Suprapubic skin (tissue), 4 donors: ENCODE measurements at places on chromosomes 16 and 17. TPM values are rescaled to one million over a fixed set of nuclear protein-coding genes. Genes with fewer than 3 reads are reported as not detected.

The HASPIN gene
- total RNA-seq, result 2.0 TPM

The CTRL gene
- 2.7 TPM for total RNA-seq

The BCO1 gene
- 0.26 TPM for total RNA-seq

The SLFN12L gene
- total RNA-seq, result 1.2 TPM

The PMM2 gene
- 20.0 TPM for total RNA-seq

The MT1G gene
- total RNA-seq, result 35.9 TPM

GRCh38 chr16:78842950-78843349 is 743.5 kb downstream of the WWOX start:
- no peak for DNase-seq
- no peaks in the 10 kb centered on the region for H3K4me1 ChIP-seq
- H3K4me3 ChIP-seq, result no peak overlapping the region
- no peaks in the 10 kb centered on the region for H3K27me3 ChIP-seq
- no peaks in the 10 kb centered on the region for H3K36me3 ChIP-seq
- no peak overlapping the region for H3K27ac ChIP-seq

- no peak for DNase-seq
- no peak overlapping the region for H3K4me3 ChIP-seq
- H3K27ac ChIP-seq, result no peak overlapping the region
- no peaks in the 10 kb centered on the region for H3K27me3 ChIP-seq
These were observed 1096.1 kb upstream of the EEF2KMT start for GRCh38 chr16:6193718-6194117.

DNA sequence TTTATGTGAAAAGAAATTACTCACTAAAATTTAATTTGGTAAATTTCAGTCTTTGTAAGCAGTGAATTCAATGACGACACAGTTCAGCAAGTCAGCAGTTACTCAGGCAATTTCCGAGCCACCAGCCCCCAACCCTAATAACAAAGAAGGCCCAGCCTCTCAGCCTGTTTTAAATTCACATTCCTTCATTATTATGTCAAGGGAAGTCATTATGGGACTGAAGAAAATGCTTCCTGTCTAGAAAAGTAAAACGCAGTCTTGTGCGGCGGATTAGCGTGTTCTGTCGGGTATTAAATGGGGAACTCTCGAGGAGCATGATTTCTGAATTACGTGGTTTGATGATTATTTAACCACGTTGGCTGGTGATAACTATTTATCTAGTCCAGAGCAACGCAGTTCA is 177.6 kb downstream of the AIPL1 start:
- H3K27ac ChIP-seq, result no peak overlapping the region
- H3K4me1 ChIP-seq, result no peaks in the 10 kb centered on the region
- no peak overlapping the region for H3K4me3 ChIP-seq
- H3K36me3 ChIP-seq, result no peaks in the 10 kb centered on the region

- H3K4me1 ChIP-seq, result peaks cover 18% of the 10 kb centered on the region
- H3K27me3 ChIP-seq, result no peaks in the 10 kb centered on the region
- no peak for DNase-seq
- H3K4me3 ChIP-seq, result no peak overlapping the region
- no peaks in the 10 kb centered on the region for H3K36me3 ChIP-seq
- no peak overlapping the region for H3K27ac ChIP-seq
These were observed 15.3 kb downstream of the WFIKKN2 start for GRCh38 chr17:50850640-50851039.

GRCh38 chr16:58127033-58127556 is 2.1 kb downstream of the CFAP20 start:
- H3K27ac ChIP-seq, result peak overlapping the region; percentile 71
- DNase-seq, result peak; percentile 53
- no peaks in the 10 kb centered on the region for H3K36me3 ChIP-seq
- peak overlapping the region; percentile 89 for H3K4me3 ChIP-seq
- H3K27me3 ChIP-seq, result no peaks in the 10 kb centered on the region

- no peak overlapping the region for H3K4me3 ChIP-seq
- no peaks in the 10 kb centered on the region for H3K4me1 ChIP-seq
- no peaks in the 10 kb centered on the region for H3K27me3 ChIP-seq
- no peak overlapping the region for H3K27ac ChIP-seq
These were observed 7.6 kb upstream of the TNRC6A start for GRCh38 chr16:24721830-24722238.

DNA sequence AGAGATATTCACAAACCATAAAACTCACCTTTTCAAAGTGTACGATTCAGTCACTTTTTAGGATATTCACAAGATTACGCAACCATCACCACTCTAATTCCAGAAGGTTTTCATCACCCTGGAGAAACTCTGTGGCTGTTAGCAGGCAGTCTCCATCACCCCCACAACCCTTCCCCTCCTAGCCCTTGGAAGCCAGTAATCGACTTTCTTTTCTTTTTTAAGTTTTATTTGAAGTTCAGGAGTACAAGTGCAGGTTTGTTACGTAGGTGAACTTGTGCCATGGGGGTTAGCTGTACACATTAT is 363.5 kb downstream of the CPPED1 start:
- DNase-seq, result no peak
- H3K36me3 ChIP-seq, result no peaks in the 10 kb centered on the region
- H3K4me1 ChIP-seq, result no peaks in the 10 kb centered on the region
- H3K27ac ChIP-seq, result no peak overlapping the region
- no peaks in the 10 kb centered on the region for H3K27me3 ChIP-seq

DNA sequence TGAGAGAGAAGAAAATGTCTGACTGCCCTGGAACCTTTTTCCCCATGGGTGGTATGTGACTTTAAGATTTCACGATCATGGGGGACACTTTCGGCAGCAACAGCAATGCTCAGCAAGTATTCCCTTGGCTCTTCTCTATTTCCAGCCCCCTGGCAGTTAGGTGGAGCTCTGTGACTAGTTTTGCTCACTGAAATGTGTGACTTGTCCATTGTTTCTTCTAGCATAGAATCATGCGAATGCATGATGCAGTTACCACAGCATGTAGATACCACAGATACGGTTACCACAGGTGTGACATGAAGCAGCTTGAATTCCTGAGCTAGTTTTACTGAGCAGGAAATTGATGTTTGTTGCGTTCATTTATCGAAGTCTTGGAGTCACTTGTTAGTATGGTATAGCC is 1034.5 kb upstream of the EEF2KMT start:
- H3K36me3 ChIP-seq, result no peaks in the 10 kb centered on the region
- H3K4me1 ChIP-seq, result no peaks in the 10 kb centered on the region
- H3K27ac ChIP-seq, result no peak overlapping the region

DNA sequence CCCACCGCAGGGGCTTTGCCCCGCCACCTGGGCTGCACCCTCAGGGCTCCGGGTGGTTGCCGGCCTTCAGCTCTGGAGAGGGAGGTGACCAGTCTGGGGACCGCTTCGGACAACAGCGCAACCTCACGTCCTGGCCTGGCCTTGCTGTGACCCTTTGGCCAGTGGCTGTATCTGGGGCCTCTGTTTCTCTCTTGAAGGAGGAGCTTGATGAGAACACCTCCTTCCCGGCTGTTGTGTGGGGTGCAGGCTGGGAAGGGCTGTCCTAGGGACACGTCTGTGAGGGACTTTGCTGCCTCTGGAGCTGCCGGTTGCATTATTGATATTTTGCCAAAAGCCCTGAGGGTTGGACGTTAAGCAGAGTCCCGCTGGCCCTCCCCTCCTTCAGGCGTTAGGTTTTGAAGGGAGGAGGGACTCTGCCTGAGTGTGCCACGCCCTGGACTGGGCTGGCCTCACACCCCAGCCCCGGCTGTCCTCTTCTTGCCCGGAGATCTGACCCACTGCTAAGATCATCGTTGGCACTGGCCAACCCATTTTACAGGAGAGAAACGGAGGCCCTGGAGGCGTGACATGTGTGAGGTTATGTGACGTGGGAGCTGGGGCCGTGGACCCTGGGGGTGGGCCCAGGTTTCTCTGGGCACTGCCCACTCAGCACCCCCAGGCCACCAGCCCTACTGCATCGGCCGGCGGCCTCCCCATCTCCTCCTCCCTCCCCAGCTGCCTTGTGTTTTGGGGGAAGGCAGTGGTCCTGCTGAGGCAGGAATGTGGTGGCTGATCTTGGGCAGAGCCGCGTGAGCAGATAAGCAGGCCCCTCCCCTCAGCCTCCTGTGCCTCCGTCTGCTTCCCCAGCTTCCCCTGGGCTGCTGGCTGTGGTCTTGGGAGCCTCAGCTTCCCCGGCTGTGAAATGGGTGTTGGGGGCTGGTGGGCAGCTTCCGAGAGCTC is 8.5 kb downstream of the ZFPM1 start:
- no peak for DNase-seq
- no peaks in the 10 kb centered on the region for H3K27me3 ChIP-seq
- H3K4me1 ChIP-seq, result peaks cover 9% of the 10 kb centered on the region
- H3K4me3 ChIP-seq, result no peak overlapping the region

- no peaks in the 10 kb centered on the region for H3K36me3 ChIP-seq
- H3K27me3 ChIP-seq, result no peaks in the 10 kb centered on the region
- H3K4me1 ChIP-seq, result peaks cover 66% of the 10 kb centered on the region
These were observed 7.1 kb downstream of the MINK1 start for GRCh38 chr17:4839965-4840892.

GRCh38 chr16:61500851-61501250 is 535.4 kb downstream of the CDH8 start:
- no peak overlapping the region for H3K4me3 ChIP-seq
- no peaks in the 10 kb centered on the region for H3K27me3 ChIP-seq
- no peaks in the 10 kb centered on the region for H3K36me3 ChIP-seq
- H3K27ac ChIP-seq, result no peak overlapping the region
- no peaks in the 10 kb centered on the region for H3K4me1 ChIP-seq
- DNase-seq, result no peak

DNA sequence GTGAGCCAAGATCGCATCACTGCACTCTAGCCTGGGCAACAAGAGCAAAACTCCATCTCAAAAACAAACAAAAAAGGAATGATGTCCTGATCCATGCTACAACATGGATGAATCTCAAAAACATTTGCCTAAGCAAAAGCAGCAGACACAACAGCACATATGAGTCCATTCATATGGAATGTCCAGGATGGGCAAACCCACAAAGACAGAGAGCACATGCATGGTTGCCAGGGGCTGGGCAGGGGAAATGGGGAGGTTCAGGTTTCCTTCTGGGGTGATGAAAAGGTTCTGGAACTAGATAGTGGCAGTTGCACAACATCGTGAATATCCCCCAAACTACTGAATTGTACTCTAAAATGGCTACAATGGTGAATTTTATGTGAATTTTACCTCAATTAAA is 35.3 kb upstream of the RAI1 start:
- DNase-seq, result no peak
- H3K27me3 ChIP-seq, result no peaks in the 10 kb centered on the region
- H3K4me3 ChIP-seq, result no peak overlapping the region
- no peak overlapping the region for H3K27ac ChIP-seq
- no peaks in the 10 kb centered on the region for H3K36me3 ChIP-seq

- no peak for DNase-seq
- no peaks in the 10 kb centered on the region for H3K27me3 ChIP-seq
- no peaks in the 10 kb centered on the region for H3K4me1 ChIP-seq
- no peak overlapping the region for H3K27ac ChIP-seq
- no peaks in the 10 kb centered on the region for H3K36me3 ChIP-seq
These were observed 12.4 kb upstream of the KATNB1 start for GRCh38 chr16:57723170-57723569.
